ENCODE measurements at places on chromosomes 16 and 17.
A peak's percentile ranks its signal among the peaks of the same experiment; 100 is the strongest.

- no peak for DNase-seq
These were observed 85.8 kb downstream of the IRX5 start for GRCh38 chr16:55016515-55016914.

DNA sequence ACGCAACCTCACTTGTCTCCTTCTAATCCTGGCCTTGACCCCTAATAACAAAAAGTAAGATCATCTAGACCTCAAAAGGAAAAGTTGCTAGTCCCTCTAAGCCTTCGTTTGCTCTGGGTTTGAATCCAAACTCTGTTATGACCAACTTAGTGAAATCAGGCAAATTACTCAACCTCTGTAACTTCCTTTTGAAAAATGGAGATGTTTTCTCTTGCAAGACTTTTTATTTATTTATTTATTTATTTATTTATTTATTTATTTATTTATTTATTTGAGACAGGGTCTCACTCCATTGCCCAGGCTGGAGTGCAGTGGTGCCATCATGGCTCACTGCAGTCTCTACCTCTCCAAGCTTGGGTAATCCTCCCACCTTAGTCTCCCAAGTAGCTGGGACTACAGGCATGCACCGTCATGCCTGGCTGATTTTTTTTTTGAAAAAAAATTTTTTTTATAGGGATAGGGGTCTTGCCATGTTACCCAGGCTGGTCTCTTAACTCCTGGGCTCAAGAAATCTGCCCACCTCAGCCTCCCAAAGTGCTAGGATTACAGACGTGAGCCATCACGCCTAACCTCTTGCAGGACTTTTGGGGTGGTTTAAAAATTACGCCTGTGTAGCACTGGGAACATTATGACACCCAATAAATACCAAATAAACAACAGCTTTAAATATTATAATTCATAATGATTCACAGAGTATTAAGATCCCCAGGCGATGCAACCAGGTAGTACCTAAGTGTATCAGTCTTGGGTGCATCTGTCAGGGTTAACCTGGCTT is 63.4 kb downstream of the PITPNC1 start:
- no peak for DNase-seq

DNA sequence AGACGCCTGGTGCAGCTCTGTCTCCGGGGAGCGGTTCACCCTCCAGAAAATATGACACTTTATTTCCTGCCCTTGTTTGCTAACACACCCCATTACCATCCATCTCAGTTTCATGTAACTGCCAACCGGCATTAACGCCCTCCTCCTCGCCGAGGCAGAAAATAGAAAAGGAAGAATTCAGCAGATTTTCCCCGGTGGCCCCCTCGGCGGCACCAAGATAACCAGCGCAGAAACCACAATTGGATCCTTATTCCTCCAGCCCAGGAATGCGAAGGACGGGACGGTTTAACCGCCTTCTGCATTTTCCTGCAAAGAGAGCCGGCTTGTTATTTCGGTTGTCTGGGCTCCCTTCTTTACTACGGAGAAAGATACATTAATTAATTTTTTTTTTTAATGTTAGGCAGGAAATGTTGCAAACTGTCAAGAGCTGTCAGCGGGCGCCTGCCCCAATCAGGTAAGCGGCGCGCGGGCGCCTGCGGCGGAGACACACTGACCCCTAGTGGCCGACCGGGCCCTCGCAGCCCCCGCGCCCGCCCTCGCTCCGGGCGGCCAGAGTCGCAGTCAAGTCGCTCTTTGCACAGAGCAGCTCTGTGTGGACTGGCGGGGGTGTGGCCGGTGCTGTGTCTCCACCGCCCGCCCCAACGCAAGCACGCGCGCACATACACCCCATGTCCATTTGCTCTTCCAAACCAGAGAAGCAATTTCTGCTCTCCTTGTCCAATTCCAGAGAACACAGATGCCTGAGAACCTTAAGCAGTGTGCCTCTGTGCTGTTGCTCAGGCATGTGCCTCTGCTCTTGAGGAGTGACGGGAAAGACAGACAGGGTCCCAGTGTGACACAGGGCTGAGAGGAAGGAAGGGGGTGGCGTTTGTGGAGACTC is 53.6 kb downstream of the C17orf67 start:
- peak; percentile 76 for DNase-seq

- no peak for DNase-seq
These were observed at the start of gene MYH11 for GRCh38 chr16:15856901-15857698. Gene MYH11, minus strand, starts transcription at chr16:15857028. Its CDS starts 18,776 bp downstream, at chr16:15838252.

GRCh38 chr17:37310940-37311339 is 64.8 kb upstream of the C17orf78 start:
- no peak for DNase-seq

DNA sequence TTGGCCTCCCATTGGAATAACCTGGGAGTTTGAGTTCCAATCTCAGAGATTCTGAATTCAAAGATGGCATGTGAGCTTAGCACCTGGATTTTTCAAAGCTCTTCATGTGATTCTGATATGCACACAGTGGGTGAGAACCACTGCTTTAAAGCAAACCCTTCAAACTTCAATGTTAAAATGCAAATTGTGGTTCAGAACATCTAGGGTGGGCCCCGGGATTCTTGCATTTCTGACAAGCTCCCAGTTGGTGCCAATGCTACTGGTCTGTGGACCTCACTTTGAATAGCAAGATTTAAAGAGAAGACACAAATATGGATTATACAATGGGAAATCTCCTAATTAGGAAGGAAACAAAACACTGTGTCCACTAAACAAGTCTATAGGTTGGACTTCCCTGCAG is 43.8 kb upstream of the GPRC5B start:
- no peak for DNase-seq

- DNase-seq, result no peak
These were observed 105.1 kb downstream of the RAB11FIP4 start for GRCh38 chr17:31496601-31497000.

- no peak for DNase-seq
These were observed 183.9 kb upstream of the HSBP1 start for GRCh38 chr16:83623892-83624291.

- DNase-seq, result no peak
These were observed 49.7 kb downstream of the SMG6 start for GRCh38 chr17:2253768-2254406.

DNA sequence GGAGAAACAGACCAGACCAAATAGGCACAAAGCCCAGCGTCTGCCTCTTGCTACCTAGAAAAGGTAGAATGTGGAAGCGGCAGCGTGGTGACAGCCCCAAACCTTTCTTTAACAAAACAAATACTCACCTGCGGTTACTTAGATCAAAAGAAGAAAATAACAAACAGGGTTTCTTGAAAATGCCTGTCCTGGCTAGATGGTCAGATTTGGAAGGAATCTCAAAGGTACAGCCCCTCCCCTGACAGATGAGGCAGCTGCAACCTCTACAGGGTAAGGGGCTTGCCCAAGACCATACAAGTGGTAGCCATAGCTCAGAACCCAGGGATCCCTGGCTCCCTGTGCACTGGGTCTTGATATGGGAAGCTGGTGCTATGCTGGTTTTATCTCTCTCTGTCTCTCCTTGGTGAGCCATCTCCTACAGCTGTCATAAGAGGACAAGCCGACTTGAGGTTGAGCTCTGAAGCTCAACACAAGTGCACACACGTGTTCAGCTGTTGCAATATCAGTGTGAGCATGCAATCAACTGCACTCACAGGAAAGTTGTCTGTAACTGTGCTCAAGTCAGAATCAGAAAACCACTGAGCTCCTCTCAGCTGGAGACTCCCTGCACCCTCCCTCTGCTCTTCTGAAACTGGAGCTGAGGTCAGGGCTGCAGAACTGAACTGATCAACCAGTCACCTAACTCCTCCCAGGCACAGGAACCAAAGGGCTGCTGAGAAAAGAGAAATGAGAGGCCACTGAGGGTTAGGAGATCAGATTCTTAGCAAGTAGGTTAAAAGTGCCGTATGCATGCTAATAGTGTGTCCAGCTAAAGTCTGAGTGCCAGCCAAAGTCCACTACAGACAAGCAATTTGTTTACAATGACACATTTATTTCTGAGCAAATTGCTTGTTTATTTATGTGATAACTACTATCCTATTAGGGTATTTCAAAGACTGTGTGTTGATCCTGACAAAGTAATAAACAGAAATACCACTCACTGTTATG is 6.1 kb upstream of the RNF157 start:
- no peak for DNase-seq

- no peak for DNase-seq
These were observed 16.3 kb upstream of the WFIKKN2 start for GRCh38 chr17:50818921-50819657.

DNA sequence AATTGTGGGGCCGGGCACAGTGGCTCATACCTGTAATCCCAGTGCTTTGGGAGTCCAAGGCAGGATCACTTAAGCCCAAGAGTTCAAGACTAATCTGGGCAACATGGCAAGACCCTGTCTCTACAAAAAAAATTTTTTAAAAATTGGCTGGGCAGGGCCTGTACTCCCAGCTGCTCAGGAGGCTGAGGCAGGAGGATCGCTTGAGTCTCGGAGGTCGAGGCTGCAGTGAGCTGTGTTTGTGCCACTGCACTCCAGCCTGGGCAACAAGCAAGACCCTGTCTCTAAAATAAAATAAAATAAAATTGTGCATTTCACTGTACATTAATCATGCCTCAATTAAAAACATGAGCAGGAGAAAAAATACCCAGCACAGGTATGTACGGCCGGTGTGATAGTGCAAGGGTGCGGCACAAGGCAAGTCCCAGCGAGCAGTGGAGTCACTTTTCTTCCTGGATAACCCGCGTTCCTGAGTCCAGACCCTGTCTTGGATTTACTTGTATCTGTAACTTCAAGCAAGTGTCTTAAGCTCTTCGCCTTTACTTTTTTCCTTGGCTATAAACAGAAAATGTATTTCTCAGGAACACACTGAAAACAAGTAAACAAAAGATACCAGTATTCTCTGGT is 11.4 kb downstream of the ZDHHC7 start:
- DNase-seq, result no peak

GRCh38 chr17:58084317-58084981 is 1.2 kb downstream of the DYNLL2 start:
- peak; percentile 13 for DNase-seq

- DNase-seq, result no peak
These were observed 7.8 kb upstream of the MC1R start for GRCh38 chr16:89910717-89911354.

DNA sequence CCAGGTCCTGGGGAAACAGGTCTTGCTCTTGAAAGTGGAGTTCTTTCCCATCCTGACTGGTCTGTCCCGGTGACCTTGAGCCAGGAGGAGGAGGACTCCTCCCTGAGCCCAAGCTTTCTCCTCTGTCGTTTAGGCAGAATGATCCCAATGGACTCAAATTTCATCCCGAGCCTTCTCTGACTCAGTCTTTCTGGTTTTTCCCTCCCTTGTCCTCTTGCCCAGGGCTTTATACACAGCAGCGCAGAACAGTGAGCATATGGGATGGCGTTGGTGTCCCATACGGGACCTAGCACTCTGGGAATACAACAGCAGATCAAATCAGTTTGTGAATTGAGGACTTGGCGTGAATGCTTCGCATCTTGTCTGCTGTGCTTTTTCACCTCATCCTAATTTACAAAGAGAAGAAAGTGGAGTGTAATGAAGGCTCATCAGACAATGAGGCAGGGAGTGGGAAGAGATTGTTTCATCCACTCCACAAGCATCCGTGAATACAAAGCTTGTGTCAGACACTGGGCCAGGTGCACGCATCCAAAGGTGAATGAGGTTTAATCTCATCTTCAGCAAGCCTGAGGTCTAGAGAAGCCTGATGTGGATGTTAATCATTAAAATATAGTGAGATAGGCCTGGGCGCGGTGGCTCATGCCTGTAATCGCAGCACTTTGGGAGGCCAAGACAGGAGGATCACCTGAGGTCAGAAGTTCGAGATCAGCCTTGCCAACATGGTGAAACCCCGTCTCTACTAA is 1.1 kb upstream of the XYLT1 start:
- no peak for DNase-seq

DNA sequence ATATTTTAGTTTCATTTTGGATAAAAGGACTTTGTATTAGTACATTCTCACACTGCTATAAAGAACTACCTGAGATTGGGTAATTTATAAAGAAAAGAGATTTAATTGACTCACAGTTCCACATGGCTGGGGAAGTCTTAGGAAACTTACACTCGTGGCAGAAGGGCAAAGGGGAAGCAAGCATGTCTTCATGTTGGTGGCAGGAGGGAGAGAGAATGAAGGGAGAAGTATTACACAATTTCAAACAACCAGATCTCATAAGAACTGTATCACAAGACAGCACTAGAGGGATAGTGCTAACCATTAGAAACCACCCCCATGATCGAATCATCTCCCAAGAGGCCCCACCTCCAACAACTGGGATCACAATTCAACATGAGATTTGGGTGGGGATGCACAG is 142.9 kb downstream of the USP31 start:
- no peak for DNase-seq

- DNase-seq, result no peak
These were observed 23.4 kb downstream of the C17orf67 start for GRCh38 chr17:56810343-56810742.

- no peak for DNase-seq
These were observed 3.6 kb upstream of the HIC1 start for GRCh38 chr17:2051061-2051932.

DNA sequence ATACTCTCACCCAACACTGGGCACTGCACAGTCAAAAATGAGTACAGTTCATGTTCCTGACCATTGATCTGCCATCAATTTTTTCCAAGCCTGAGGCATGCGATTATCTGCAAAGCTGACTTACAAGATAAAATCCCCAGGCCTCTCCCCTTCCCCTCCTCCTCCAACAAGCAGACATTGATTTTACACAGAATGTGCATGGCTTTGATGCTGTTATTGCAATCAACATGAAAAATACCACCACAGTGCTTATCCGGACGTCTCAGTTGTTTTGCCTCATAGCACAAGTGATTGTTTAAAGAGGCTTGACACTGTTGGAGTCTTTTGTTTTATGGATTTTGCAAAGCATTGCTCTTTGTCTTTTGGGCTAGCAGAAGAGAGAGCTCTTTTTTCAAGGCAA is 163.8 kb downstream of the TOX3 start:
- no peak for DNase-seq

- DNase-seq, result no peak
These were observed 11.9 kb upstream of the CCL17 start for GRCh38 chr16:57392694-57393093.

DNA sequence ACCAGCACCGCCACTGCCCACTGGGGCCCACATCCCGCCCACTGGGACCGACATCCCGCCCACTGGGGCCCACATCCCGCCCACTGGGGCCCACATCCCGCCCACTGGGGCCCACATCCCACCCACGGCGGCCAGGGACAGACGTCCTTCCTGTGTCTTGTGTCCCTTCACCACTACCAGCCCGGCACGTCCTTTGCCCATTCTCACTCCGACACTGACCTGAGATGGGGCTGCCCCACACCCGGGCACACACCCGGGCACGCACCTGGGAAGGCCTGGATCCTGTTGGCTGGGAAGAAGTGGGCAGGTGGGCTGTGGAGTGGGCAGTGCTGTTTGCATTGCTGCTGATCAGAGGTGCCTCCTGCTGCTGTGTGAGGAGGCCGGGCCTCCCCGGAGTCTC is 28.4 kb upstream of the GNG13 start:
- no peak for DNase-seq

GRCh38 chr17:13385481-13385911 is 216.2 kb downstream of the HS3ST3A1 start:
- no peak for DNase-seq
